ENCODE measurements at places on chromosomes 1 and 21.

GRCh38 chr1:9718006-9718680, 66.6 kb downstream of the PIK3CD start:
- no peak for DNase-seq

DNA sequence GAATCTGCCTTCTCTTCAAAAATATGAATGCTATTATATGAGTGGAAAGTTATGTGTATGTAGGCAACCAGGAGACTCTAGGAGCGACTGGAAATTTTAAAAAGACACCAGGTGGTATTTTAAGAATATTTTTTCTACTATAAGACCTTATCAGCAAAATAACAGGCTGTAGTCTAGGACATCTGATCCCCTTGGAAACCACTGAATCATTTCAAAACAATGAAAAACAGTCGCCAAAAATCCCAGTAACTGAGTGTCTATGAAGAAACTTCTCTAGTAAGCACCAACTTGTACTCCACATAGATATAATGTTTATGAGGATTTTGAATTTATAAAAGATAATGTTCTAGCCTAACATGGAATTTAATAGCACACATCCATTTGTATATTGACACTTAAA, 358.5 kb downstream of the GPATCH2 start:
- no peak for DNase-seq

- no peak for DNase-seq
Measured at GRCh38 chr1:114756009-114756892, 1.5 kb downstream of the CSDE1 start.

DNA sequence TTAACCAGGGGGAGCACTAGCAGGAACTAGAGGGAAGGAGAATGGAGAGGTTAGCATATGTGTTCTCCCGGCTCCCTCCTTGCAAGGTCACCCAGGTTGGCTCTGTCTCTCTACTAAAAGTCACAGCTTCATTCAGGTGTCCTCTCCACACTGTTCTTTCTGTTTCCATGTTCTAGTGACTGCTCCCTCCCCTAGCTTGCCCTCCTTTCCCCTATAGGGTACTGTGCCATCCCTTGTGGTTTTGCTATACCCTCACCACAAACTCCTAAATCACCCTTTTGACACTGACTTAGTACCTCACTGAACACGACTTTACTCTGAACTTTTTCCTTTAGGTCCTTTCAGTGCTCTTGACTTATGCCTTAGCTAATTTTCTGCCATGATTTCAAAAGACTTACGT, 389.3 kb downstream of the ST6GALNAC3 start:
- no peak for DNase-seq

DNA sequence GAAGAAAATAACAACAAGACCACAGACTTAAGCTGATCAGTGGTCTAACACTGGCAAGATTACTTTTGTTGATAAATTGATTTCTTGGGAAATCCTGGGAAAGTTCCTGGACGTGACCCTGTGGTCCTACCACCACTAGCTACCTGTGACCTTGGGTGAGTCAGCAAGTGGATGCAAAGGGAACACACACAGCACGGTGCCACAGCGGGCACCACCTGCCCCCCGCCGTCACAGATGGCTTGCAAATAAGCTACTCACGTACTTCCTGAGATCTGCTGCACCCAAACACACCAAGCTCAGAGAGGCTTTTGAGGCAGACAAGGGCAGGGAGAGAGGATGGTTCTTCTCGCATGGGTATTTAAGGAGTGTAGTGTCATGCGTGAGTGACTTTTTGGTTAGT, 12.7 kb downstream of the CFAP298 start:
- no peak for DNase-seq

DNA sequence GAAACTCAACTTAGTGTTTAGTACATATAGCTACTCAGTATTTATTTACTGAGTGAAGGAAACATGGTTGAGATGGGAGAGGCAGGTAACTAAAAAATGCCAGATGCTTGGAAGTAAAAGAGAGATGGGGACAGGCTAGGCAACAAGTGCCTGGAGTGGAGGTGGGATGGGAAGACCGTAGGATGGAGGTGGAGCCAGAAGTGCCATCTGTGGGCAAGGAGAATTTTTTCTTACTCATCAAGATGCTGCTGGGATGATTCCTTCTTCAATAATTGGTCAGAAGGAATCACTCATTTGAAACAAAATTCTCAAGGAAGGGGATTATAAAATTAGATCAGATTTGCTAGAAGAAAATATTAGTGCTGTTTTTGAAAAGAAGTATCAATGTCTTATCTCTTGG, 72.9 kb downstream of the IFI44 start:
- no peak for DNase-seq

DNA sequence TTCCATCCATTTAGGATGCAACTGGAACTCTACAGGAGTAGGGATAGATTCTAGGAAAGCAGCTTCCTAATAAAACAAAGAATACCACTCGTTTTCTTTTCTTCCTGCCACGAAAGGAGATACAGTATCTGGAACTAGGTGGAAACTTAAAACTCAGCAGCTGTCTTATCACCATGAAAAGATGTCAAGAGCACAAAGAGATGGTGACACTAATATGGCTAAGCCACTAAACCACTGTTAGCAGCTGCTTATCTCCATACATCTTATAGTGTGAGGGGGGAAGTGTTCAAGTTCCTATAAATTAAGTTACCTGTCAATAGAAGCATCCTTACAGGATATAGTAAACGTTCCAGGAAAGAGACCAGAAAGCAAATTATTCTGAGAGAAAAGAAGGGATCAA, 162.5 kb downstream of the TYW3 start:
- no peak for DNase-seq

DNA sequence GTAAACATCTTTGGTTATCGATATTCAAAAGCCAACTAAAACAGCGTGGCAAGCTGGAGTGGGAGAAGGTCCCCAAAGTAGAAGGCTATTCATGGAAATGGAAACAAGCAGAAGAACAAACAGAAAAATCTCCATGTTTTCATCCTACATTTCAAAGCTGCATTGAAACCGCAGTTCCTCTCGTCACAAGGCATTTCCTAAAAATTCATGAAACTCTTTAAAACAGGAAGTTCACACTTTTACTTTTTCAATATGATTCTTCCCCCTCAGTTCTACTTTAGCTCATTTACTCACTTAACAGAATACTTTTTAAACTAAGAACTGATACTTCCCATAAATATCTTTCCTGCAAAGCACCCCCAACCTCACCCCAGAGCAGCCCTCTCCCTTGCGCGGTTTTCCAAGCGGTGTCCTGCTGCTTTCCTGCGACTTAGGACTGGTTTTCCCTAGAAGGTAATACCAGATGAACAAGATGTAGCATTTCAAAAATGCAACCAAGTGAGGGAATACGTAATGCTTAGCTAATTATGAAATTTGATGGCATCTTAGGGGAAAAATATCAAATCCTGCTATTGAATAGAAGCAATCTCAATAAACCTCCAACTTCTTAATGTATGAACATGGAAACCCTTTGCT, 228.3 kb upstream of the PKN2 start:
- DNase-seq, result no peak

DNA sequence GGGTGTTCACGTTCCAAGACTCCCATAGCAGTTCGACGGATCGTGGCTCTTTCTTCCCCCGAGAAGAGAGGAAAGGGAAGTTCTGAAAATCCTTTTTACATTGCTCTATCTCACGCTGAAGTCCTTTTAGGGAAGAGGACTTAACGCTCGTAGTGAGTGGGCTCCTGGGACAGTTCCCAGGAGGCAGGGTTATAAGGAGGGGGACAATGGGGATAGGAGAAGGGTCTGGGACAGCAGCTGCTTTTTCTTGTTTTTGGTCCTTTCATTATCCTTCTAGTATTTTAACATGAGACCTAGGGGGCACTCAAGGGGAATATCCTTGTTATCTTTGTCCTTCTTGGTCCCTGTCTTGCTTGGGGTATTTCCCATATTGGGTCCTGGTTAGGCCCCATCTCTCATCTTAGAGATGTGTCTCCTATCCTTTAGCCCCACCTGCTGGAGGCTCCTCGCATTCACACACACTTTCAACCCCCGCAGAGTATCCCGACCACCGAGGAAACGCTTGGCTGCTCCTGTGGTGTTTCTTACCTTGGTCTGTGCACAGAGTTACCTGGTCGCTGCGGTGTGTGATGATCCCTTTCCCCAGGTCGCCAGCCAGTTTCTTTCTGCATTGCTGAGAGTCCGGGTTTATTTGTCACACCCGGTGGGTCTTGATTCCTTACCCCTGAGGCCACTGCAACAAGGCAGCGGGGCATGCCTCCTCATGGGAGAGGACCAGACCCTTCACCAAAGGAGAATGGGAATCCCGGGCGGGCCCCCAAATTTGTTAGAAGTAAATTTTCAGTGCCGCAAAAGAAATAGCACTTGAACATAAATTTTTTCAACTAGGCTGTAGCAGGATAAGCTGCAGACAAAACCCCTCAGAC, 29.7 kb downstream of the SCCPDH start:
- DNase-seq, result peak; percentile 71

GRCh38 chr1:111967067-111967690, 22.3 kb downstream of the KCND3 start:
- DNase-seq, result no peak

- no peak for DNase-seq
Measured at GRCh38 chr1:199311478-199312262, 672.8 kb downstream of the PTPRC start.

GRCh38 chr1:76465030-76465429, 390.5 kb downstream of the ST6GALNAC3 start:
- no peak for DNase-seq

DNA sequence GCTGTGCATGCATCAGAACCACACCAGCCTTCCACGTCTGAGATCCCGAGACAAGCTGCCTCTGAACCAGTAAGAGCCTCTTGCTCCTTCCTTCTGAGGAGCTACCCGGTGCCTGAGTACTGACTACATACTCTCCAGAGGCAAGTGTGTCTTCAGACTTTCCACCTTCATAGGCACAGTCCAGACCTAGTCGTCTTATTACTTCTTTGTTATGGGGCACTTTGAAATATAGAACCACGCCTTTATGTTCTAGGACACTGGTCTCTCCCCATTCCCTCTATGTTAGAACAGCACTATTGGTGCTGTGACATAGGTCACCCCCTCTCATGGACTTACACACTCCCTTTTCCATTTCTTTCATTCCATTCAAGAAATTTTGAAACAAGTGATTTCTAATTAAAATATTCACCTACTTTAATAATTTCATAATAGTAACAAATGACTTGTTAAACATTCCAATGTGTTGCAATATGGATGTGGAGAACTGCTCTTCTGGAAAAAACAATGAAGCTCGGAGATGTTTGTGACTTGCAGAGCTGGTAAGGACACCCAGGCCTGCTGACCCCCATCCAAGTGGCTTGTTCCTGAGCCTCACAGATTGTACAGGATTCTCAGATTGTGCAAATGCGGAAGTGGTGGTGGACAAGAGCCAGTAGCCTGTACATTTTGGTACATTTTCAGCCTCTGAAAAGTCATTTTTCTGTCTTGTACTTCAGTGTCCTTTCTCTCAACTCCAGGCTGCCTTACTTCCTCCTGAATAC, 76.1 kb upstream of the SIPA1L2 start:
- no peak for DNase-seq

DNA sequence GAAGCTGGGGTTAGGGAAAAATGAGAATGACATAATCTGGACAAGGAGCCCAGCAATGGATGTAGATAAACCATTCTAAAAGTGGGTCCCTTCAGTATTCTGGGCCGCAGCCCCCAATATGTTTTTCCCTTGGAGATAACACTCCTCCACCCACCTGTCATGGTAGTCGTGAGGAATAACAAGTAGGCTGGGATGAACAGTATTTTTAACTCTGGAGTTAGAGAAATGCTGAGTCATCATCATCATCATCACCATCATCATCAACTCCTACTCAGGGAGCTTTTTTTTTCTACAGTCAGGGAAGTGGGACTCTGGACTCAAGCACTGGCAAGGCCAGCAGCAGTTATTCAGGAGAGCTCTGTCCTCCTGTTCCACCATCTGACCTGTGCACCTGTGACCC, 12.8 kb downstream of the CADM3 start:
- DNase-seq, result no peak

GRCh38 chr1:3312898-3313575, 141.4 kb upstream of the ARHGEF16 start:
- peak; percentile 84 for DNase-seq

GRCh38 chr1:21568006-21568746, 59.0 kb downstream of the ALPL start:
- DNase-seq, result no peak

GRCh38 chr1:245388687-245389086, 233.9 kb downstream of the KIF26B start:
- no peak for DNase-seq

DNA sequence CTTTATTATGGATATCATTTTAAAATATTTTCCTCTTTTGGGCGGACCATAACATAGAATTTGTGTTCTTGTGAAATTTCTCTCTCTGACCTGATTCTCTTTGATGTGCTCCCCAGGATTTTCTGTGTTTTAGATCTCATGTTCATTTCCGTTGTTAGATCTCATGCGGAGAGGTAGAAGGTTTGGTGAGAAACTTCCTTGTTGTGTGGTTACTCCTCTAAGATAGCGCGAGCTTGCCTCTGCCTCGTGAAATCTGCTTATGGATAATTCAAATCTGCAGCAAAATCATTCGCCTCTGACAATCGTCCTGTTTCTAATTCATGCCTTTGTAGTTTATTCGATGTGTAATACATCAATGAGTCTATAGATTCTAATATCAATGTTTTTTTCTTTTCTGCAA, 580.4 kb downstream of the USP25 start:
- DNase-seq, result no peak

DNA sequence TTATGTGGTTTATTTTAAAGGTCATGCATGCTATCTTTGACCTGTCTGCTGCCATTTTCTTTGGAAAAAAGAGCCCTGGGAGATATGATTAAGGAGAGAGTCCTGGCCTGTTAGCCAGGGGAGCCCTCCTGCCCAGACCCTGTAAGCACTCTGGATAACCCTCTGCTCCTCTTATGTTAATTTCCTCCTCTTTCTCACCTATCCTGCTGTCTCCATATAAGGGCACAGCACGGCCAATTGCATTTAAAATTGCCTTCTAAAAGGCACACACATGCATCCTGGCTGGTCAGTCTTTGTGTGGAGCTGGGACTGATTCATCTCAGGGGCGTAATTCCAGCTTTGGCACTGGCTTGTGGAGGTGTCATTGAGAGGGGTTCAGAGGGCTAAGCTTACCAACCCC, 158.9 kb downstream of the ST6GALNAC5 start:
- DNase-seq, result no peak

GRCh38 chr21:24832961-24833360, 774.3 kb downstream of the MRPL39 start:
- no peak for DNase-seq

DNA sequence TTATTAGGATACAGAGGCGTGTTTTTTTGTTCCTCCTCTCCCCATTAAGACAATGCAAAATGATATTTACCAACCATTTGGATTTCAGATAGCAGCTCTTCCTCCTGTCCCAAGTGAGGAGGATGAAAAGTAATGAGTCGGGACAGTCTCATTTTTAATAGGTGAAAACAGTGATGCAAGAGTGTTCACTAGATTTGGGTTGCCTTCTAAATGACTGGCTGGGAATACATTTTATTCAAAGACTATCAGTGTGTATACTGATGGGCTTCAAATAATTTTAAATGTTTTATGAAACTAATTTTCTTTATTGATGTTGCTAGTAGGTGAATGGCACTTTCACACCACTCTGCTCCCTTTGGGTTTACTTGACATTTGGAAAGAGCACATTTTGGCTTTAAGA, 2.1 kb downstream of the RCOR3 start:
- DNase-seq, result no peak

GRCh38 chr1:21089299-21089698, 87.4 kb downstream of the EIF4G3 start:
- no peak for DNase-seq
